ENCODE measurements at places on chromosomes 2 and 18. TPM values are rescaled to one million over a fixed set of nuclear protein-coding genes. Genes with fewer than 3 reads are reported as not detected.

GRCh38 chr2:127310980-127311379 lies 17.0 kb upstream of the ERCC3 start:
- H3K27me3 ChIP-seq = no peaks in the 10 kb centered on the region
- no peak overlapping the region for H3K4me3 ChIP-seq
- no peak overlapping the region for H3K27ac ChIP-seq
- DNase-seq = no peak
- no peaks in the 10 kb centered on the region for H3K4me1 ChIP-seq
- no peaks in the 10 kb centered on the region for H3K36me3 ChIP-seq

DNA sequence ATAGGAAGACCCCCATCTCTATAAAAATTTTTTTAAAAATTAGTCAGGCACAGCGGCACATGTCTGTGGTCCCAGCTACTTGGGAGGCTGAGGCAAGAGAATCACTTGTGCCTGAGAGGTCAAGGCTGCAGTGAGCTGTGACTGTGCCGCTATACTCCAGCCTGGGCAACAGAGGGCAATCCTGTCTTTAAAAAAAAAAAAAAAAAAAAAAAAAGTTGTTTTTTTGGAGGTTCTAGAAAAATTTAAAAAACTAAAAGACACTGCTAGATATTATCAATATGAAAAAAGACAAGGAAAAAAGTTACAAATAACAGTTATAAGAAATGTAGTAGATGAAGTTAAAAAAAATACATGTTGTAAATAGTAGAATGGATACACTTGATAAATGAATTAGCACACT lies 56.1 kb upstream of the C2orf15 start:
- no peak for DNase-seq
- no peak overlapping the region for H3K27ac ChIP-seq
- H3K4me3 ChIP-seq = no peak overlapping the region

- DNase-seq = no peak
- H3K27me3 ChIP-seq = no peaks in the 10 kb centered on the region
- H3K4me1 ChIP-seq = peaks cover 5% of the 10 kb centered on the region
Observed at GRCh38 chr2:100367163-100367562, 44.9 kb upstream of the LONRF2 start.

- H3K36me3 ChIP-seq = no peaks in the 10 kb centered on the region
- no peak overlapping the region for H3K4me3 ChIP-seq
- no peaks in the 10 kb centered on the region for H3K4me1 ChIP-seq
- DNase-seq = no peak
Observed at GRCh38 chr2:52386433-52387030, 1354.6 kb upstream of the NRXN1 start.

DNA sequence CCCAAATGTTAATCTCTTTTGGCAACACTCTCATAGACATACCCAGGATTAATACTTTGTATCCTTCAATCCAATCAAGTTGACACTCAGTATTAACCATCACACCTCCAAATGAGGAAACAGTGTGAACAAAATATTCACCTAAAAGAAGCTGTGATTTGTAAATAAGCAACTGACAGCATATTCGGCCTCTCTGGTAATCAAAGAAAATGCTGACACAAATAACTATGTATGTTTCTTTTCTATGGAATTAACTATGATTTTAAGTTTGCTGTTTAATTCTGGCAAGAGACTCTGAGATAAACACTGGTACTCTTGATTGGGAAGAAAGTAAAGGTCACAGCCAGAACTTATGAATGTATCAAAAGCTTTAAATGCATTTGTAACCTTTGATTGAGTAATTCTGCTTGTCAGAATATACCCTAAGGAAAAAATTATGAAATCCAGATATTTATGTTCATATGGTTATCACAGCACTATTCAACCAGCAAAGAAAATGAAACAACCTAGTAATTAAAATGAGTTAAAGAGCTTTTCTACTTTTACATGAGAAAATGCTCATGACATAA lies 3.6 kb upstream of the GYPC start:
- H3K4me3 ChIP-seq = no peak overlapping the region
- H3K27me3 ChIP-seq = no peaks in the 10 kb centered on the region

TNFAIP6 gene
- 2.0 TPM for total RNA-seq

PKDCC gene
- total RNA-seq = 146 TPM

MOCOS gene
- total RNA-seq = 2.2 TPM

NXPH2 gene
- total RNA-seq = not detected

SPATA3 gene
- total RNA-seq = not detected
